ENCODE measurements at places on chromosomes 7 and 10.

DNA sequence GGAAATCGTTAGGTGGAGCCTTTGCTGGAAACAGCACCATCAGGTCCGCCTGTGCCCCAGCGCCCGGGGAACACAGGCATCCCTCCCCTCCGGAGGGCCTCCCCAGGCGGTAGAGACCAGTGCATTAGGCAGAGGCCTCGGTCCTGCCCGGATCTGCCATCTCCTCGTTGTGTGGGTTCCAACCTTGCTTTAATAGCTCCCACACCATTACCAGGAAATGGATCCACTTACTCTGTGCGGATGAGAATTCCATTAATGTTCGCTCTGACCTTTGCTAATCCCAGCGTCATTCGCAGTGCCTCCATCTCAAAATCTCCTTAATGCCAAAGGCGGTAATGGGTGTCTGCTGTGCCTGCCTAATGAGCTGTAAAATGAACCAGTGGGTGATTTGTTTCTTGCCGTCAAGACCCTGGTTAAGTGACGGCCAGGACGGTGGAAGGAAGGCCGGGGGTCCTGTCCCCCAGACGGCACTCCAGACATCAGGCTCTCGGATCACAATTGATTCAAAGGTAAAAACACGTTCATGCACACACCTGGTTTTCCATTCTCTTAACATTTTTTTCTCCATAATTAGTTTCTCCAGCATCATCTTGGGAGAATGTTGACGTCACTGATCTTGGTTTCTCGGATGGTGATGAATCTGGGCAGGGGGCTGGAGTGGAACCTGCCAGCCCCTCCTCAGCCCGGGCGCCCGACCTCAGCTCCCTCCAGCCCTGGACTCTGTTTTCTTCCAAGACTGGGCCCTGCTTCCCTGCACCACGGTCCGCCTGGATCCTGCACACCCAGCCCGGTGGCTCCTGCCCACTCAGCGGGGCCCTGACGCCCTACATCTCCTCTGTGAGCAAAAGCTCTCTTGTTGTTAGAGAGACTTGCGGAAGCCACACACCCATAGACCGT, 22.8 kb upstream of the FAM20C start:
- DNase-seq = no peak

DNA sequence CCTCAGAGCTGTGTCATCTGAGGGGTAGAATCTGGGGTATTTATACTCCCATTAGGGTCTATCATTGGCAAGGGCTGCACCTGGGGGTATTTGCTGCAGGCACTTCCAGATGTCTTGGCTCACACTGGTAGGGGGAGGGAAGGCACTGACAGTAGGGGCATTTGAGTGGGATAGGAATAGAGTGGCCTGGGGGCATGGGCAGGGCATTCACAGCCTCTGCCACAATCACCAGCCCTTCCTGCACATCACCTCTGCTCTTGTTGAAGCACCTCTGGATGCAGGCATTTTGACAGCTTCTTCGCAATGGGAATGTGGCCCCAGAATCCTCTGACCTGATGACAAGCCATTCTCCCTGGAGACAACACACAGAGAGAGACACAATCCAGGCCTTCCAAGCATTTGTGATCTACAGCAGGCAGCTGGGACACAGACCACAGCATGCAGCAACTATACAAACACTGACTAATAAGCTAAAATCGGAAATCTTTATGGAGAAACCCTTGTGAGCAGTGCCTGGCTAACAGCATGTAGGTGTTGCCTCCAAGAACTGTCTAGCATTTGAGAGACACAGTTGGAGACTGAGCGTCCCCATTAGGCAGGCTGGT, 178.5 kb downstream of the KCNMA1 start:
- DNase-seq = no peak

GRCh38 chr7:108434010-108434409, 22.2 kb downstream of the NRCAM start:
- DNase-seq = no peak

- DNase-seq = no peak
Measured at GRCh38 chr10:98224509-98224908, 43.5 kb downstream of the LOXL4 start.

- no peak for DNase-seq
Measured at GRCh38 chr10:110368556-110368955, 63.8 kb upstream of the SMNDC1 start.

- DNase-seq = no peak
Measured at GRCh38 chr10:128169811-128170379, 43.7 kb upstream of the MKI67 start.

DNA sequence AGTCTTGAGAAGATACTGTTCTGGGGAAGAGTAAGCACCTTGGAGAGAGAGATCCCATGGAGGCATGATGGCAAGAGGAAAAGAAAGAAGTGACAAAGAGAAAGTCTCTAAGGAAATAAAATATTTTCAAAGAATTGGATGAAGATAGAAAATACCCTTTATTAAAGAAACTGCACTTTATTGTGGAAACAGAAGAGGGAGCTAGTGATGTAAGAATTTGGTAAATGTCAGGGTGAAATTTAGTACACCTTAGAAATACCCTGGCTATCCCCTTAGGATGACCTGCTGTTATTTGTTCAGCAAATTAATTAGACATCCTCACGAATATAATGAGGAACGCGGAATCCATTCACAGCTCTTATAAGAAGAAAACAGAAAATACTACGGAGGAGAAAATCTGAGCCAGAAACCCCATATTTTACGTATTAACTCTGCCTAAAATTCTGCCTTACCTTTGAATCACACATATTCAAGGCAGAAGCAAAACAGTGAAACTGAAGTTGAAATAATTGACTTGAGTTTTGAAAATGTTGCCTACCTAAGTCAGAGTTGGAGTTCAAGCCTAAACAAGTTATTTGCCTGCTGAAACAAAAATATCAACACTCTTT, 90.7 kb downstream of the TFPI2 start:
- peak; percentile 28 for DNase-seq

DNA sequence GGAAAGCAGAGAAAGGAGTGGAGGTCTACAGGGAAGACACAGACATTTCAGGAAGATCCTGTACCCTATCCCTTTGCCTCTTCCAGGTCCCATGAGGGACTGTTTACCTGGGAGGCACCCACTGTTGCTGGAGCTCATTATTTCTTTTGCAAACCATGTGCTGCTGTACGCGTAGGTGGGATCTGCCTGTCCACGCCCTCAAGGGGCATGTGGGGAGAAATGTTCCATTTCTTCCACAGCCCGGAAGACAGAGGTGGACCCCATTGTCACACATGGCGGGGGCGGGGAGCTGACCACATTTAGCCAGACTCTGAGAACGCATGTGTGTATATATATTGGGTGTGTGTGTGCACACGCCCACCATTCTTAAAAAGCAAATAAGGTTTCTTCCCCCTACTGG, 2.0 kb downstream of the PLXNA4 start:
- DNase-seq = no peak

GRCh38 chr7:35450456-35451214, 196.7 kb upstream of the TBX20 start:
- DNase-seq = peak; percentile 45

DNA sequence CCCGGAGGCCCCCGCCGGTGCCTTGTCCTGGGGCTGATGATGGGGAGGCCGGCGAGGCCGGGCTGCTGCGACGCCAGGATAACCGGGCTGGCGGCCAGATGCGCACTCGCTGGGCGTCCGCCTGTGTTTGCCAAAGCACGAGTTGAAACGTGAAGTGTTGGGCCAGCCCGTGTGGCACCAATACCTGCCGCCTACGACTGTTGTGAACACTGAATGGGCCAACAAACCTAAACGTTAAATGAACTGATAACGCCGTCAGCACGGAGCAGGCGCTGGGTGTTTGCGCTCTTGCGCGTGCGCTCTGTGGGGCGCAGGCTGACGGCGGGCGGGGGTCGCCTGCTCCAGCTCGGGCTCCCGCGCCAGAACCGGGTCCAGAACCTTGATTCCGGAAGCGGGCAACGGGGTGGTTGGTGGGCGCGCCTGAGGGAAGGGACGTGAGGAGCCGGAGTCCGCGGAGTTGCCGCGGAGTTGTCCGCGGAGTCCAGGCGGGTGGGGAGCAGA, 658 bp downstream of the CYP2E1 start:
- no peak for DNase-seq

- peak; percentile 38 for DNase-seq
Measured at GRCh38 chr7:93228302-93228701, 2.0 kb upstream of the HEPACAM2 start.

DNA sequence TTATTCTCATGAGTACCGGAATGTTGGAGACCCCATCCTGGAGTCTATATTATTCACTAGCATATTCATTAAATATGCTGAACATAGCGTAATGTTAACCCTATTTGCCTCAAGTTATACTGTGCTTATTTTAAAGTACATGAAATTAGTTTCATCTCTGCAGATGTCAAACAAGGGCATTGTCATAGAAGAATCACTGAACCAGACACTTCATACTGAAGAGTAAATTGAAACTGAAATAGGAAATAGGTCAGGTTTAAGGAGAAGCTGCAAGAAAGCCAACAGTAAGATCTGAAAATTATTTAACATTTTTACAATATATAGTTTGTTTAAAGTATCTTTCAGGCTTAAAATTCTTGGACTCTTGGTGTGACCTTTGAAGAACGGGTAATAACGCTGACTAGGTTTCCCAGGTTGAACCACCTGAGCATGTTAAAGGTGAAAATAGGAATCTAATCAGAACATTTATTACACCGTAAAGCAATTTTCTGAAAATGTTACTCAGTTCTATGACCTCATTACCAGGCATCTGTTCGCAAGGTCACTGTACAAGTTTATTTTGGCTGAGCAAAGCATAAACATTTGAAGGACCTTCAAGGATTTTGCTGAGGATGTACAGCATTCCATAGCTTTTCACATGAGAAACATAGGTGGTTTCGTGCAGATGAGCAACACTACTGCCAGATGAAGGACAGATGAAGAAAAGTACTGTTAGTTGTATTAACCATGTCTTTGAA, 82.7 kb downstream of the REEP3 start:
- DNase-seq = no peak

DNA sequence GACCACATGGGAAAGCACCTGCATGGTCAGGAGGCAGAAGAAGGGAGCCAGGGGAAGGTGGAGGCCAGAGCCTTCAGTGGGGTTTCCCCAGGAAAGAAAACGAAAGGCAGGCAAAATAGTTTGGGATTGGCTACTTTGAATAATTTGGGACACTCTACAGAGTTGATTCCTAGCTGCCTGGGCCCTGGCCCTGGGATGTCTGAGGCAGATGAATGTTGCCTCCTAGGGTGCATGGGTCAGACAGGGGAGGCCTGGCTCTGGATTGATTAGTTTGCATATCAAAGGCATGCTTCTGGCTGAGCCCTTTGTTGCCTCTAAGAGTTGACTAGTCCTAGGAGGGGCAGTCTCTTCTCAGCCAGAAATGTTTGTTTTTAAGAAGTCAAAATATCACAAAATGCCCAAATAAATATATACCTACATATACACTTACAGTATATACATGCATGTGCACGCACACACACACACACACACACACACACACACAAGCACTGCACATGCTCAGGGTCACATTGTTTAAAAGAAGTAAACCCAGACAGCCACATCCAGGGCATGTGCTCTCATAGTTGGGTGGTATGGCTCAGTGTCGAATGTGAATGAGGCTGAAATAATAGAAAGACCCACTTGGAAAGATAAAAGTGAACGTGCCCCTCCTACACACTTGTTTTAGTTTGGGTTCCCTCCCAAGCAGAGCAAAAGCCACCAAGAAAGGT, 184.2 kb downstream of the GPAM start:
- DNase-seq = no peak

DNA sequence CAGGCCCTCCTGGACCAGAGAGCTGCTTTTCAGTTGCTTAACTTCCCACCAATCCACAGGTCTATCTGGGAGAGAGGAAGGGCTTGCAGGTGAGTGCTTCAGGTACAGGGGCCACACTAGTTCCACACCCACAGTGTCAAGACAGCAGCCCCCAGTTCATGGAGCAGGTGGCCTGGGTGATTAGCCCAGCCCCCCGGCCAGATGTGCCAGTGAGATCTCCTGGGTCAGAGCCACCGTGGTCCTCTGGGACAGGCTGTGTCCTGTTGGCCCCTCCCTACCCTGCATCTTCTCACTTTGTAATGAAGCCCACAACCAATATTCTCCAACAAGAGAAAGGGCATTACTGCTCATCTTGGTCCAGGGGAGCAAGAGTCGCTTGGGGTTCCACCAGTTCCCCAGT, 30.6 kb downstream of the DRGX start:
- peak; percentile 13 for DNase-seq

- no peak for DNase-seq
Measured at GRCh38 chr7:149783386-149784250, 10.2 kb upstream of the ZNF467 start.

DNA sequence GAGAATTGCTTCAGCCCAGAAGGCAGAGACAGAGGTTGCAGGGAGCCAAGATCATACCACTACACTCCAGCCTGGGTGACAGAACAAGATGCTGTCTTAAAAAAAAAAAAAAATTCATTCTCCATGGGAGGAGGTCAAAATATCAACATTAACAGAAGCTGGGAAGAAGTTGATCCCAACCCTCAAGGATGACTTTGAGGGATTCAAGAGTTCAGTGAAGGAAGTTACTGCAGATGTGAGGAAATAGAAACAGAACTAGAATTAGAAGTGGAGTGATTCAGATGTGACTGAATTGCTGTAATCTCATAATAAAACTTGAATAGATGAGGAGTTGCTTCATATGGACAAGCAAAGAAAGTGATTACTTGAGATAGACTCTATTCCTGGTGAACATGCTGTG, 19.7 kb upstream of the RPEL1 start:
- DNase-seq = no peak

DNA sequence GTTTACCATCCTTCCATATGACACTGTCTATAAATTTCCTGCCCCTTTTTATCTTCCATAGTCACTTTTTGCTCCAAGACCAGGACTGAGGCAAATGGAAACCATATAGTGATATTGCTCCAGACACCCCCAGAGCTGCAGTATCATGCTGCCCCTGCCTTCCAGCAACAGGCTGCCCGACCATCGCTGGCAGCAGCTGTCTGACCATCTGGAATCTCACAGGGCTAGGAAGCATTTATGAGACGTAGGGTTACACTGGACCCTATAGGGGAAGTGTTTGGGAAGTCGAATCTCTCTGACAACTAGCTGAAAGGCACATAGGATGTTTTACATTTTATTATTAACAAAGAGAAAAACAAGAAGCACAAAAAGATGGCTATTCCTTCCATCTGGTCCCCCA, 19.4 kb downstream of the ENO4 start:
- DNase-seq = no peak

- DNase-seq = no peak
Measured at GRCh38 chr7:117587931-117588330, 108.1 kb downstream of the CFTR start.

GRCh38 chr7:91064938-91065337, 199.3 kb upstream of the FZD1 start:
- DNase-seq = no peak

- DNase-seq = no peak
Measured at GRCh38 chr7:108314551-108314950, 141.7 kb downstream of the NRCAM start.

GRCh38 chr7:33837356-33837851, 67.9 kb upstream of the BMPER start:
- DNase-seq = no peak

DNA sequence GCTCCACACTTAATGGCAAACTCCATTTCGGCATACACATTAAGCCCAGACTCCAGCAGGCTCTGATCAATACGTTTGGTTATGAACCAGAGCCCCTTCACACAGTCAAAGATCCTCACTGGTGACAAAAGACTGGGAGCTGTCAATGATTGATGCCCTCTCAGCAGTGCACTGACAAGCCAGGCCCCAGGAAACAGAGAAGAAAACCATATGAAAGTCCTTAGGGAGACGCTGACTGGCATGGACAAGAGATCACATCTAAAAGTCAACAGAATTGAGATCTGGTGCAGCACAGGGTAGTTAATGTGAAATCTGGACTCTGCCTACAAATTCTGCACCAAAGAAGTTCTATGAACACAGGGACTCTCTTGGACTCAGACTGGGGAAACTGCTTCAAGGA, 600.9 kb upstream of the NRP1 start:
- no peak for DNase-seq
